ENCODE measurements at places on chromosomes 1 and 21. TPM values are rescaled to one million over a fixed set of nuclear protein-coding genes. Genes with fewer than 3 reads are reported as not detected.

- DNase-seq: peak; percentile 88
- H3K4me3 ChIP-seq: no peak overlapping the region
- H3K4me1 ChIP-seq: peaks cover 93% of the 10 kb centered on the region
- H3K27ac ChIP-seq: peak overlapping the region; percentile 74
- H3K27me3 ChIP-seq: no peaks in the 10 kb centered on the region
Observed at GRCh38 chr1:198681831-198682759, 43.3 kb downstream of the PTPRC start.

DNA sequence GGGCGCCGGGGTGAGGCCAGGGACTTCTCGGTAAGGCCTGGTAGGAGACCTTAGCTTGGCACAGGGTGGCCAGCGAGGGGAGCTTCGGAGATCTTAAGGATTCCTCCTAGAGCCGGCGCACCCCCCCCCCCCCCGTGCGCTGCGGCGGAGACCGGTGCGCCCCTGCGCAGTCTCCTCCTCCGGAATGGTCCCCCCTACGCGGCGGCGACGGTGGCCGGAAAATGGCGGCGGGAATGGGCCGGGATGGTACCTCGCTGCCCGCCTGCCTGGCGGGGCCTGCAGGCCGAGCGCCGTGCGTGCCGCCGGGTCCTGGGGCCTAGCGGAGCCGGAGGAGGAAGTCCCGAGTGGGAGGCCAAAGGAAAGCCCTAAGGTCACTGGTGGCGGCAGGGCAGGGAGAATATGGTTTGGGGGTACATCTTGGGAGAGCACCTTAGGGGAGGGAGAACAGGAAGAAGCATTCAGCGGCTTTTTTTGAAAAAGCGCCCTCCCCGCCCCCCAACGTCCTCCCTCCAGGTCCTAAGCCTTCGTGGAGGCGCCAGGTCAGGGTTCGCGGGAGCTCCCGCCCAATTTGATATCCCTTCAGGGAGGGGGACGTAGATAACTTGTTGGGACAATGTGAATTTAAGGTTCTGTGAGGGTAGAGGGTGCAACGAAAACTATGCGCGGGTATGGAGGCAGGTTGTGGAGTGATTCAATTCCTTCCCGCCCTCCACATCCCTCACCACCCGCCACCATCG is 429 bp downstream of the SRRM1 start:
- no peaks in the 10 kb centered on the region for H3K27me3 ChIP-seq
- peak; percentile 53 for DNase-seq
- H3K36me3 ChIP-seq: no peaks in the 10 kb centered on the region
- H3K27ac ChIP-seq: peak overlapping the region; percentile 82
- H3K4me1 ChIP-seq: peaks cover 16% of the 10 kb centered on the region

GRCh38 chr1:170857955-170858354 is 77.4 kb upstream of the MROH9 start:
- no peak for DNase-seq
- H3K4me1 ChIP-seq: no peaks in the 10 kb centered on the region
- H3K4me3 ChIP-seq: no peak overlapping the region
- no peaks in the 10 kb centered on the region for H3K27me3 ChIP-seq

DNA sequence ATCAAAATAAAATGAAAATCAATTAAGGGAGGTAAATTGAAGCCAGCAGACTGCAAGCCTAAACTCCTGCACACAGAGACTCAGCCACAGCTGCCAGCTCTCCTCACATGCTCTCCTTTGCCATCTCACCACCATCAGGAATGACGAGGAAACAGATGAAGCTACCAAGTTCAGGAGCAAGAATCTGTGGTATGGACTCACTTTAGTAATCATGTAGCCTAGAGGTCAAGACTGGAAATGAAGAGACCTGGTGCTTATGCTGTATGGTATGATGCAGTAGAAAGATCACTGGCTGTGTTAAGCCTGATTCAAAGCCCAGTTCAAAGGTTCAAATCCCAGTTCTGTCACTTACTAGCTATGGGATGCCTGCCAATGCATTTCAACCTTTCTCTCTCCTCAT is 78.9 kb upstream of the CAMK1G start:
- no peaks in the 10 kb centered on the region for H3K36me3 ChIP-seq
- H3K4me3 ChIP-seq: no peak overlapping the region
- H3K27ac ChIP-seq: no peak overlapping the region
- no peaks in the 10 kb centered on the region for H3K4me1 ChIP-seq

GRCh38 chr1:242425232-242425631 is 99.3 kb downstream of the PLD5 start:
- H3K4me1 ChIP-seq: no peaks in the 10 kb centered on the region
- DNase-seq: no peak
- H3K27ac ChIP-seq: no peak overlapping the region
- H3K4me3 ChIP-seq: no peak overlapping the region
- H3K36me3 ChIP-seq: no peaks in the 10 kb centered on the region
- no peaks in the 10 kb centered on the region for H3K27me3 ChIP-seq

- no peaks in the 10 kb centered on the region for H3K36me3 ChIP-seq
- H3K4me1 ChIP-seq: no peaks in the 10 kb centered on the region
- no peak overlapping the region for H3K27ac ChIP-seq
- no peak overlapping the region for H3K4me3 ChIP-seq
- DNase-seq: no peak
Observed at GRCh38 chr1:196144588-196144987, 463.7 kb downstream of the KCNT2 start.

GRCh38 chr1:178057141-178057765 is 36.7 kb upstream of the RASAL2 start:
- no peaks in the 10 kb centered on the region for H3K36me3 ChIP-seq
- H3K4me1 ChIP-seq: peaks cover 42% of the 10 kb centered on the region
- DNase-seq: no peak
- H3K27ac ChIP-seq: peak overlapping the region; percentile 17
- no peak overlapping the region for H3K4me3 ChIP-seq

DNA sequence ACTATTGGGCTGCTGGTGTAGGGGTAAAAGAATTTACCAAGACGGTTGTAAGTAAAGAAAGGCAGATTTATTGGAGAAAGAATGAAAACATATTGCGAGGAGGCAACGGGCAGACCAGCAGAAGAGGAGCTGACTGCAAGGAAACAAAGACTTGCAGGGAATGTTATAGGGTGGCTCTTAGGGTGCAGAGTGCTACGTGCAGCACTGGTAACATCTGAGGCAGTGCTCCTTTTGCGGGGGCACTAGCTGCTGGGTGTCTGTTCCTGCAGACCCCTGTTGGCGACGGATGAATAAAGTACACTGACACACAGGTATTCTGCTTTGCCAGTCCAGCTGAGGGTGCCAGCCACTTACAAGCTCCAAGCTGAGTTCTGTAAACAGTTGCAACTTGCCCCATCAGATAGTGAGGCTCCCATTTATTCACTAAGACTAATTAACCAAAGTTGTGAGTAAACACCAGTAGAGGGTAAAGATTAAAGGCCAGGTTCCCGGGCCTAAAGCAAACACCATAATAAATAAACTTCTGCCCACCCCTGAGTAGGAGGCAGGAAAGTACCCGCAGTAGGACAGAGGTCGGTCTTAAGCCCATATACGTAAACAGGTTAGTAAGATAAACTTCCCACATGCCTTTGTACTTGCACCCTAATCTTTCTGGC is 140.2 kb upstream of the KCNK1 start:
- no peak for DNase-seq
- H3K36me3 ChIP-seq: no peaks in the 10 kb centered on the region
- H3K27me3 ChIP-seq: no peaks in the 10 kb centered on the region
- H3K4me3 ChIP-seq: no peak overlapping the region

GRCh38 chr1:244968881-244969280 is 104.5 kb upstream of the HNRNPU start:
- peaks cover 28% of the 10 kb centered on the region for H3K4me1 ChIP-seq
- H3K27me3 ChIP-seq: no peaks in the 10 kb centered on the region
- no peak for DNase-seq
- peak overlapping the region; percentile 76 for H3K4me3 ChIP-seq
- peak overlapping the region; percentile 100 for H3K27ac ChIP-seq

GRCh38 chr21:14290576-14290975 is 74.6 kb downstream of the RBM11 start:
- no peak for DNase-seq
- H3K27ac ChIP-seq: no peak overlapping the region
- H3K27me3 ChIP-seq: no peaks in the 10 kb centered on the region
- no peaks in the 10 kb centered on the region for H3K36me3 ChIP-seq

WNT9A gene
- 8.5 TPM for total RNA-seq

TNFRSF9 gene
- 4.3 TPM for total RNA-seq

IL20 gene
- not detected for total RNA-seq

TNFSF4 gene
- 0.73 TPM for total RNA-seq

GNG12 gene
- 71.9 TPM for total RNA-seq
